ENCODE measurements at places on chromosomes 3 and 15.

DNA sequence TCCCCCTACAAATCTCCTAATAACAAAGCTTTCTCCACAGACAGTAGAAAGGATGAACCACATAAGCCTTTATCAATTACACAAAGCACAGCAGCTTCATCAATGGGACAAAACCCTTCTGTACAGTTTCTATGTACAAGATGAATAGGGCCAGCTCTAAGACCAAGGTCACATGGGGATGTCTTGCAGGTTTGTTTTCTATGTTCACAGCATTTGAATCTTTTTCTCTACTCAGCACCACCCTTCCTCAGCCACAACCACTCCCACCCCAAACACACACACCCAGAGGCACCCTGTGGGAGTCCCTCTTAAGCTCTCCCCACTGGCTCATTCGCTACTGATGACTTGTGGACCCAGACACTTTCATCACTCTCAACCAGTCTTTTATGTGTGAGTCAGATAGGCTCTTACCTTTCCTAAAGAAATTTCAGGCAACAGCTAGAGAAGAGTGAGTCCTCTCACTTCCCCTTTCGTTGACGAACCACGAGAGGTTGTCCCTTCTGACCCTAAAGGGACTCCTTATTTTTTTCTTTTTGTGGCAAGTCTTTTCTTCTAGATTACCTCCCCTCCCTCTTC, 57.9 kb downstream of the ARHGAP31 start:
- DNase-seq, result no peak

DNA sequence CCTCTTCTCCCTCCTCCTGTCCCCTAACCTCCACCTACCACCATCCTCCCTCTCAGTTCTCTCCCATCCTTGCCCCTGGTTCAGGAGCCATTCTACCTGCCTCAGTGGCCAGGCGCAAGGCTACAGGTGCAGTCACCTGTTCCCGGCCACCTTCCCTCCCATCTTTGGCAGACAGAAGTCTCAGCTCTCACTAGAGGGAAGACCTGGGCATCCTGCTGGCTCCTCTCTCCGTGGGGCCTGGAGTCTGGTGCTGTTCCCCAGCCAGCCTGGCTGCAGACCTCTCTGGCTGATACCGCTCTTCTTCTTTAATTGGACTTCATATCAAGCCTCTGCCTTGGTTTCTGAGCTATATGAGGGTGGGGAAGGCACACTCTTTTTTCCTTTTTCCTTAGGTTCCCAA, 53.0 kb upstream of the SLC6A1 start:
- no peak for DNase-seq

GRCh38 chr3:38136393-38136776, 542 bp downstream of the ACAA1 start:
- no peak for DNase-seq

DNA sequence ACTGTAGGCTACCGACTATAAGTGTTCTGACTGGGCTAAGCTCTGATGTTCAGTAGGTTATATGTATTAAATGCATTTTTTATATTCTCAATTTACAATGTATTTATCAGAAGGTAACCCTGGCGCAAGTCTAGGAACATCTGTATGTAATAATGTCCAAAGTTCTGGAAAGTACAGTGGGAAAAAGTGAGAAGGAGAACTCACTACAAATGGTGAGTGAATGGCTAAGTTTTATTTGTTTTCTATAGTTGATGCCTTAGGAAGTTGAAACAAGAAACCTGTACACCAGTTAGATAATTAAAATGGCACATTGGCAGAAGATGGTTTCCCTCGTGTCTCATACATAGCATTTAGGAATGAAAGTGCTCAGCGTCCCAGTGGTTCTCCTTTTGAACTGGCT, 333.4 kb upstream of the THRB start:
- no peak for DNase-seq

- no peak for DNase-seq
Measured at GRCh38 chr3:124867511-124867910, 19.7 kb downstream of the ITGB5 start.

DNA sequence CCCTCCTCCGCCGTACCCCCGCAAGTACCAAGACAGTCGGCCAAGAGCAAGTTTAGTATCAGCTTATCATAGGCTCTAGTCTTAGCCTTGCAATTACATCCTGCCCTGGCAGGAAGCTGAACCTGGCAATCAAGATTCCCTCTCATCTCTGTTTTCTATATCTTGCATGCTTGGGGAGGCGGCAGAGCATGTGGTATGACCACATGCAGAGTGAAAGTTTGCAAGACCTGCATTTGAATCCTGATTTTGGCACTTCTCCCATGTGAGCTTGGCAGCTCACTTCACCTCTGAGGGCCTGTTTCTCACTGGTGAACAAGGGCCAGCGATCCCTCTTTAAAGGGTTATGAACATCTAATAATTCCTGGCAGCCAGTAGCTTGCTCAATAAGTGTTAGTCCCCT, 106.1 kb upstream of the FRMD4B start:
- DNase-seq, result no peak

GRCh38 chr3:12922306-12922705, 80.9 kb upstream of the RPL32 start:
- no peak for DNase-seq

- DNase-seq, result no peak
Measured at GRCh38 chr3:125349556-125350165, 25.5 kb downstream of the ZNF148 start.

- DNase-seq, result peak; percentile 5
Measured at GRCh38 chr3:194816748-194817591, 131.3 kb downstream of the FAM43A start.

DNA sequence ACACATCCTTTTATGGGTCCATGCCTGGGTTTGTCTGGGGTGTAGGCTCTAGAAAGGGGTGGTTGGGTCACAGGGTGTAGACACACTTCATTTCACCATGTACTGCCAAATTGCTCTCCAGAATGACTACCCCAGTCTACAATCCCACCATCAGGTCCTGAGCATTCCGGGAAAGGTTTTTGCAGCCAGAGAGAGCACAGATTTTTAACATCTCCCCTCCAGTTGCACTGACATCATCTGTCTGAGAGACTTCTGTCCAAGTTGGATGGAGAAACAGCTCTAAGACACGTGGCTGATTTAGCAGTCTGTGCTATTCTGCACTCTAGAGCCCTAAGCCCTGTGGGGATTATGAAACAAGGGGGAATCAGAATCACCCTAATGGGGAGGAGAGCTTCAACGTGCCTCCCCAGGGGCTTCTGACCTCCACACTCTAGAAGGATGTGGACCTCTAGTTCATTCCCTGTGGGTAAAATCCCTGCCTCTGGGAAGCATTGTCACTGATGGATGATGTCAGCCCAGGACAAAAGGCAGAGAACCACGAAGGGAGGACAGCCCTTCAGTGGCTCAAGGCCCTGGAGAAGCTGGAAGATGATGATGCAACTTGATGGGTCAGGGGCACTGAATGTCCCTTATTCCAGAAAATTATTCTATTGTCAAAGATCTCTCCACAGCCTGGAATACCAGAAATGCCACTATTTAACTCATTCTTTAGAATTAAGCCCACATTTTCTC, 71.5 kb downstream of the CD200R1L start:
- DNase-seq, result no peak

Data from tibial artery (tissue), 4 donors.